ENCODE measurements at places on chromosomes 16 and 17.

DNA sequence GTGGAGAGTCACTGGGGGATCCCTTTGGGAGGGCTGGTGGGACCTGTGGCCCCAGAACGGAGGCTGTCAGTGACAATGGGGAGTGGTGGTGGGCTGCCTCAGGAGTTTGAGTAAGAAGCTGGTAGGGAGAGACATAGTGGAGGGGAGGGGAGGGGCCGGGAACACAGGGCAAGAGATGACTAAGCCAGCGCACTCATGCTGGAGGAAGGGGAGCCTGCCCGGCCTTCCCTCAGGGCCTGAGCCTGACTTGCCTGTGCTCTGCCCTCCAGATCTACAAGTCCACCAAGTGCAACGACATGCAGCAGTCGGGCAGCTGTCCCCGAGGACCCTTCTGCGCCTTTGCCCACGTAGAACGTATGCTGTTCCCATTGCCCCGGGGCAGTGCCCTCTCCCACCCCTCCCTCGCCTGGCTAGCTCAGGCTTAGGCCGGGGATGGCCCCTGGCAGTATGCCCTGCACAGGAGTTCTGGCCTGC is 29.3 kb downstream of the UNC13D start:
- no peak for DNase-seq

DNA sequence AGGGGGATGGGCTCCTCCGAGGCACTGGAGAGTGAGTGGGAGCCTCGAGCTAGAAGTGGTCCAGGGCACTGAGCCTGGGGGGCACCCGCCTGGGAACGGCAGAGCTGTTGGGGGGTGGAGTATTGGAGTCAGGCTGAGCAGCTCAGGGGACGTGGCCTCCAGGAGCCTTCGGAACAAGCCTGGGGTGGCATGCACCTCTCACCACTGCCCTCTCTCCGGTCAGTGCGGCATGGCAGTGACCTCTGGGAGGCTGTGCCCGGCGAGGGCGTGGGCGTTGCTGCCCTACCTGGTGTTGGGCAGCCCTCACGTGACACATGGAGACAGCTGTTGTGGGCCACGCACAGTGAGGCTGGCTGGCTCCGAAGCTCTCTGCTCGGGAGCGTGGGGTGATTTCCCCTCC is 13.9 kb downstream of the PRSS27 start:
- DNase-seq: no peak

DNA sequence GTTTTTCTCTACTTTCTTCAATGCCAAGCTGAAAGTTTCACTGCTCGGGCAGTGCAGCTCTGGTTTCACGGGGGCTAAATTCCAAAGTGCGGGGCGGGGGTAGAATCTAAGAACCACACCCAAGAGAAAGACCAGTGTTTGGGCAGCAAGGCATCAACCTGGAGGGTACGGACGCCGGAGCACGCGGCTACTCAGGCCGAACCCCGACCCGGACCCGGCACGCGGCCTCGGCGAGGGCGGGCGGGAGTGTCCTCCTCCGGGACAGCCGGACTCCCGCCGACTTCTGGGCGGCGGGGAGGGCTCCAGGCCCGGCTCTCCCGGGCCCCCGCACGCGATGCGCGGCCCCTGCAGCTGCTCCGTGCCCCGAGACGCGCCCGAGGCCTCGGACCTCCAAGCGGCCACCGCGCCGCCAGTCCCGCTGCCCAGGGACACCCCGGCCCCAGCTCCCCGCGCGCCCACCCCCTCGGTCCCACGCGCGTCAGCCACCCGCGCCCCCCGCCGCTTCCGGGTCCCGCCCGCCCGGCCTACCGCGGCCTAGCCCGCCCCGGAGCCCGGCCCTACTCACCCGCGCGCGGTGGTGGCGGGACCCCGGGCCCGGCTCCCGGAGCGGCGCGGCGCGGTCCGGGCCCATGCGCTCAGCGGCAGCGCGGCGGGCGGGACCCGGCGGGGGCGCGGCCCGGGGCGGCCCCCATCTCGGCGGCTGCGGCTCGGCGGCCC is 561 bp downstream of the AXIN1 start:
- no peak for DNase-seq

DNA sequence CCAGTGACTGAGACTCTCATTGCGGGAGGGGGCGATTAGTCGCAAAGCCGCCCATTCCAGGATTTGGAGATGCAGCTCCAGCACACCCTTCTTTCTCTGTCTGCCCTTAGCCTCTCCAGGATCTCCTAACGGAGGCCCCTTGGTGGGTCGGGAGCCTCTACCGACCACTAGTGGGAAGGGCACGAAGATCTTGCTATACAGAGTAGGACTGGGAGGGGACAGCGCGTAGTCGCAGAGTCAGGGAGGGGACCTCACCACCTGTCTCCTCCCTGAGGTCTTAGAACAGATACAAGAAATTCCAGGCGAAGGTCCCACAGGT is 588 bp upstream of the SMTNL2 start:
- peak; percentile 16 for DNase-seq

GRCh38 chr16:58684001-58684353 is 593 bp downstream of the SLC38A7 start:
- DNase-seq: no peak

- DNase-seq: no peak
Observed at GRCh38 chr16:51531271-51531670, 380.2 kb upstream of the SALL1 start.

DNA sequence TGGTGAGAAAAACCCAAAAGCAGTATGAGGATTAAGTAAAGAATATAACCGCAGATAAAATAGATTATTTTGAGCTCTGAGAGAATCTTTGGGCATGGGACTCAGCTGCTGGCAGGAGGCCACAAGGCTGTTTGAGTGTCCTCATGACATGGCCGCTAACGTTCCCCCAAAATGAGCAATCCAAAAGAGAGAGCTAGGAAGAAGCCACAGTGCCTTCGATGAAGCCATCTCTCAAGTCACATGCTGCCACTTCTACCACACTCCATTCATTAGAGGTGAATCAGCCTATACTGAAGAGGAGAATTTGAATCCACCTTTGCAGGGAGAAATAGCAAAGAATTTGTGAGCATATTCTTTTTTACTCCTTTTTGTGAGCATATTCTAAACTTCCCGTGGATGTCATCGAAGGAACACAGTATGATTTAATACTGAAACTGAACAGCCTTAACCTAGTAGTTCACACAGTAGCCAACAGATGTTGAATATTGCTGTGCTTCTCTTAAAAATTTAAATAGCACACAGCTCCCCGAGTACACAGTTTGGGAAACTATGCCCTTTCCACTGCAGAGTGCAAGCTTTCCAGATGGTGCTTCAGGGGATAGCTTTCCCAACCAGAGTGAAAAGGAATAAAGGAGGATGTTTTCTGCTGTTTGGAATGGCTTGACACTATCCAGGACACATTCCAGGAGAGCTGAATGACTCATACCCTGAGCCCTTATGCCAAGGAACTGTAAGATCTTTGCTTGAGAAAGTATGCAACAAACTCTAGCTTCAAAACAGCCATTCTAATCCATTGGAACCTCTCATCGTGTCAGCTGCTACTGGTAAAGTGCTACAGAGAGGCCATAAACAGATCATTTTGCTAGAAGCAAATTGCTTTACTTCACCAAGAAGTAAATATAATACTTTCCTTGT is 33.9 kb downstream of the ANKFY1 start:
- no peak for DNase-seq

DNA sequence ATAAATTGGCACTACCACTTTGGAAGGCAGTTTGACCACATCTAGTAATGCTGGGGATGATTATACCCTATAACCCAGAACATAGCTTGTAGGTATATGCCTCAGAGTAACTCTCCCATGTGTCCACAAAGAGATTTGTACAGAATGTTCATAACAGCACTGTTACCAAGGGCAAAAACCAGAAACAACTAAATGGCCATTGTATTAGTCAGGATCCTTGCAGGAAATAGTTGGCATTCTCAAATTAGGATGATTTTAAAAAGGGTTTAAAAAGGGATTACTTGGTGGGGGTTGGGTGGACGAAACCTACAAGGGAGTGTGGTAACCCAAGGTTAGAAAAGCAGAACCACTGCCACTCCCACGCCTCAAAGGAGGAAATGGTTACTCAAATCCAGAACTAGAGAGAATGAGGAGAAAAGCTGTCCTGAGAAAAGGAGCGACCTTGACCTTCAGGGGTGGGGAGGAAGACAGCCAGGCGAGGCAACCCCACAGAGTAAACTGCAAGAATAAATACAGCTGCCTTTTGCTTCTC is 2.1 kb downstream of the CPPED1 start:
- DNase-seq: no peak

GRCh38 chr16:49335828-49336227 is 37.8 kb upstream of the C16orf78 start:
- DNase-seq: no peak

DNA sequence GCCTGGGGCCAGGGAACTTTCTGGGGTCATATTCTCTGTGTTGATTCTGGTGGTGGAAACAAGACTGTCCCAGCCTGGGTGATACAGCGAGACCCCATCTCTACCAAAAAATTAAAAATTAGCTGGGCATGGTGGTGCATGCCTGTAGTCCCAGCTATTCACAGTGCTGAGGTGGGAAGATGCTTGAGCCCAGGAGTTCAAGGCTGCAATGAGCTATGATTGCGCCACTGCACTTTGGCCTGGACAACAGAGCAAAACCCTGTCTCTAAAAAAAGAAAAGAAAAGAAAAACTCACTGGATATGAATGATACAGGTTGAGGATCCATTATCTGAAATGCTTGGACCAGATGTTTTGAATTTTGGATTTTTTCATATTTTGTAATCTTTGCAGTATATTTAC is 13.6 kb downstream of the SCGB1C2 start:
- DNase-seq: no peak

DNA sequence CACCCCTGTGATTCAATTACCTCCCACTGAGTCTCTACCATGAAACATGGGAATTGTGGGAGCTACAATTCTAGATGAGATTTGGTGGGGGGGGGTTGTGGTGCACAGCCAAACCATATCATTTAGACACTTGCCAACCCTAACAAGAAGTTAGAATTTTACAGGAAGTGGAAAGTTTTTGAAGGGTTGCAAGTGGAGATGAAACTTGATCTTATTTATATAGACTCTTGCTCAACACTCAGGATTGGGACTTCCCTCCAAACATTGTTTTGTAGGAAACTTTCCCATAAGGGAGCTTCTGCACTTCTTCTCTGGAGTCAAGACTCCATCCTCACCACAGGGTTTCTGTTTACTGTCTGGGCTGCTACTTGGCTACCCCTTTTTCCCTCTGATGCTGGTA is 266.7 kb upstream of the CDH11 start:
- DNase-seq: no peak

DNA sequence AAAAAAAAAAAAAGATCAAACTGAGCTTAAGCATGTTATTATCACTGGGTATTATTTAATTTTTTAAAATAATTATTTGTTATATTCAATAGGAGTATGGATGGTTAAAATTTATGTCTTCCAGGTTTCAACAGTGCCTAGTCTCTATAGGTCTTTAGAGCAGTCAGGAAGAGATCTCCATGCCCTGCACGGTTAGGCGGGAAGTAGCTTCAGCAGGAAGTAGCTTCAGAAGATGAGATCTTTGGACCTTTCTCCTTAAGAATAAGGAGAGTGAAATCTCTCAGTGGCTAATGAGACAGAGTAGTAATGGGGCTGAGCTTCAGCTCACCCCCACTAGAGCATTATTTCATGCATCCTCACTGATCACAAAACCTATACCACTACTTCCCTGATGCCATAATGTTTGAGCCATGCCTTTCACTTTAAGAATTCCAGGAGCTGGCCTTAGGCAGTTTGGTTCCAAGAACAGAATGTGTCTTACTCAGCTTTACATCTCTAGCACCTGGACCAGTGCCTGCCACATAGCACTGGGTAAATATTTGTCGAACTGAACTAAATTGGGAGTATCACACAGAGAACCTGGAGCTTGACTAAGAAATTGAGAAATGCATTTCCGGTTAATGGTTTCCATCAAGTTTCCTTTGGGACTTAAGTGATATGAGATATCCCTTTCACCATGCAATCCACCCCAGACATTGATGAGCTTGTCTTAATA is 43.5 kb downstream of the SCPEP1 start:
- DNase-seq: no peak

- DNase-seq: no peak
Observed at GRCh38 chr17:50037321-50038107, 18.4 kb upstream of the ITGA3 start.

- DNase-seq: no peak
Observed at GRCh38 chr17:22090263-22090935, 398.1 kb downstream of the KCNJ18 start.

DNA sequence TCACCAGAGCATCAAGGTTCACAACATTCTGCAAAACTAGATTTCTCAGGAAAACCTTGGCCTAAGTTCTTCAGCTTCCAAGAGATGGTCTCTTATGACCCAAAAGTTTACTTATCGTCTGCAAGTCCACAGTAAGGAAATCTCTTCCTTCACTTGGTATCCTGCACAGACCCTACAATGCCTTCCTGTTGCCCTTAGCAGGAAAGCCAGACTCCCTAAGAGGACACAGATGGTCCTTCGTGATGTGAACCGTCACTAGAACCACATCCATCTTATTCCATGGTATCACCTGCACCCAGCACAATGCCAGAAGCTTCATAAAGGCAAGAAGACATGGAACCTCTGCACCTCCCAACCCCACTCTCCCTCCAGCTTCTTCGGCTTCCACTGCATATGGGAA is 34.1 kb downstream of the CMC2 start:
- no peak for DNase-seq

DNA sequence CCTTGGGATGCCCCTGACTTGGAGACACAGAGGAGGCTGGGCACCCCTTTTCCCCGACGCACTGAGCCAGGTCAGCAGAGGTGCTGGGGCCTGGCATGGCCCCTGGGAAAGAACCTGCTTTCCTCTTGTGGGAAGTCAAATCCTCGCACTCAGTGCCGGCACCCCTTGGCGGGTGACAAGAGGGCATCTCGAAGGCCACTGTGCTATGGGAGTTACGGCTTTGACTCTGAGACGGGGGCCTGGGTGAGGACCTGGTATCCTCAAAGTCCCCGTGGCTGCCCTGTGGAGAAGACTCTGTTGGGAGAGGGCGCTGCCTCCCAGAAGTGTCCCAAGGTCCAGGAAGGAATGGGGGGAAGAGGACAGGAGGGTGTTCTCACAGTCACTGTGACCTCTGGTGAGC is 117.0 kb downstream of the METRNL start:
- DNase-seq: no peak

GRCh38 chr16:70682239-70683145 is 3.4 kb downstream of the MTSS2 start:
- no peak for DNase-seq

DNA sequence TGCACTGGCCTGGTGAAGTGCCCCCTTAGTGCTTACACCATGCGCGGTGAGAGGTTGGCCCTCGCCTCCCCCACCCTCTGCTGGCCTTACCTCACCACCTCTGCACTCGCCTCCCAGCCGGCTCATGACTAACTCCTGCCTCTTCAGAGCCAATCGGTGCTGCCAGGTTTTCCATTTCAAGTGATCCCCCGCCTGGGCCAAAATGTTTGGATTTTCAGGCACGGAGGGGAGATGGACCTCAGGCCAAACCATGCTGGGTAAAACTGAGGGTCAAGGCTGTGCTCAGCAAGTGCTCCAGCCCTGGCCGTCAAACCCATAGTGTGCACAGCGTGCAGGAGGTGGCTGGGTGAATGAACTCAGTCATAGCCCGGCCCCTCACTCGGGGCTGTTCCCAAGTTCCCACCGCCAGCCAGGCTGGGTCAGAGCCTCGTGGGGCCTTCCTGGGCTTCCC is 175.4 kb downstream of the SEC14L1 start:
- no peak for DNase-seq

GRCh38 chr17:43935926-43936261 is 6.4 kb downstream of the PPY start:
- DNase-seq: no peak

Measured in Jurkat, Clone E6-1 (cell line).